ENCODE measurements at places on chromosomes 4 and X.

GRCh38 chr4:107751670-107752069 is 31.6 kb upstream of the PAPSS1 start:
- no peak for DNase-seq

DNA sequence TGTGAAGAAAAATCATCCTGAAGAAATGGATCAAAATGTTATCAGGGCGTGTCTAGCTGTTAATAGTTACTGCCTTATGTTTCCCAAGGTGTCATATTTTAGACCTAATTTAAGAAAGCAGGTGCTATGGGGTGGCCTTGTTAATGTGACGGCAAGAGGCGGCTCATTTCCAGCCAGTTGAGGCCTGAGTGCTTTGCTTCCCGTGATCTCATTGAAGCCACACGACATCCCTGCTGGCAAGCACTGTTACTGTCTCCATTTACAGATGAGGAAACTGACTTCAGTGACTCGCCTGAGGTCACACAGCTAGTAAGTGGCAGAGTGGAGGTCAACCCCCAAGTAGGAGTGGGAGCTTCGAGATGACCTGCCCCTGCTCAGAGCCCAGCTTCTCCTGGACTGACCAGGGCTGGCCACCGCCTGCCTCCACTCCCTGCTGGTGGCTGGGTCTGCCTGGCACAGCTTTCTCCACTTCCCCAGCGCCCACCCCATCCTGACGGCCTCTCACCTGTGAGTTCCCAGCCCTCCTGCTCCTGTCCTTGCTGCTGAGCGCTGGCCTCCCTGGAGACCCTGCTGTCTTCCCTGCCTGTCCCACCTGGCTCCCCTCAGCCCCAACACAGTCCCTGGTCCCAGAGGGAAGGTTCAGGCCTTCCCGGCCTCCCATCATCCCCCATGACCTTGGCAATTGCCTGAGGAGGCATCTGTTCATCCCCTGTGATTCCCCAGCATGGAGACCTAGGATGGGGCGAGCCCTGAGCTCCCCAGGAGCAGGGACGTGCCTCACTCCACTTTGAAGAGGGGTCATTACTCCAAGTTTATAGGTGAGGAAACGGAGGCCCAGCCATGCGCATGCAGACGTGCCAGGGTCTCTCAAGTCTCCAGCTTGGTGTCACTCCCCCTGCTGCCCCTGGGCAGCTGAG is 47.7 kb upstream of the SORCS2 start:
- no peak for DNase-seq

DNA sequence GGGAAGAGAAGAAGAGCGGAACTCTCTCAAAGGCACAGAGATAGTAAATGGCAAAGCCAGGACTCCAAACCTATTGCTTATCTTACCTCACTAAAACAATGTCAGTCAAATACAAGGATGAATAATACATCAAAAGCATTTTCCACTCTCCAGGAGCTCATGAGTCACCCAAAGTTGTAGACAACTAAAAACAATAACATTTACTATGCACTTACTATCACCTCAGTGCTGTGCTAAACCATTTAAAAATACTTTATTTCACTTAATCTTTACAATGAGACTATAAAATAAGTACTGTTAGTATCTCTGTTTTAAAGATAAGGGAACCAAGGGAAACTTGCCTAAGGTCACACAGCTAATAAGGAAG is 163.2 kb upstream of the SPANXC start:
- no peak for DNase-seq

GRCh38 chr4:3660086-3660927 is 105.9 kb upstream of the ADRA2C start:
- DNase-seq, result no peak

GRCh38 chr4:133150486-133151340 is 1.6 kb downstream of the PCDH10 start:
- DNase-seq, result no peak

All from left cardiac atrium (tissue), 4 donors.